Cortex of kidney (tissue), 1 donor: ENCODE measurements at places on chromosomes 12 and 14.

DNA sequence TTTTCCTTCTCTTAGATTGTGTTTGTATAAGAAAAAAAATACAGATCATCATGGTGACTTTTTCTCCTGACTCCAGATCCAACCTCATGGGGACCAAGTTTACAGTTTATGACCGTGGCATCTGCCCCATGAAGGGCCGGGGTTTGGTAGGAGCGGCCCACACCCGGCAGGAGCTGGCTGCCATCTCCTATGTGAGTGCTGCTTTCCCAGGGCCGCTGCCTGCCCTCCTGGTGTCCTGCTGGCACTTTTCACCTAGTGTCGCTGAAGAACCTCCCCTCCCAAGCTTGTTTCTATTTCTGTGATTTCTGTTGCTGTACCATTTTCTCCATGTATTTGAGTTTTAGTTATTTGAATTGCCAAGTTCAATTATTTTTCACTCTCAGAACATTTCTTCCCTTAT, 24.8 kb upstream of the TEAD4 start:
- no peak for DNase-seq

DNA sequence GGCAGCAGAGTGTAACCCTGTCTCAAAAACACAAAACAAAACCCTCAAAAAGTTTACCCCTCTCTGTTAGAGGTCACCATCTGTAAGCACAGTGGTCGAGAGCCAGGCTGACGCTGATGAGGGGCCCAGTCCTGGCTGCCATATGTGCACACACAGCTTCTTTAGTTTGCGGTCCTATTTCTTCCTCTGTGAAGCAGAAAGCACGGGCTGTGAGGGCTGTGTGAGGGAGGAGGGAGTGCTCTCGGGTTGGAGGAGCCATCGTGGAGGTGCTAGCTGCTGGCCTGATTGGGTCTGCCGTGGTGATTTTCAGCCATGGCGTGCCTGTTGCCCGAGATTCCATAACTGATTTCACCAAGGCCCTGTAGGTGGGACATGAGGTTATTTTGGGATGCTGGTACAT, 3.5 kb downstream of the ULK1 start:
- DNase-seq, result no peak

GRCh38 chr14:36316131-36316530, 4.3 kb downstream of the MBIP start:
- no peak for DNase-seq

DNA sequence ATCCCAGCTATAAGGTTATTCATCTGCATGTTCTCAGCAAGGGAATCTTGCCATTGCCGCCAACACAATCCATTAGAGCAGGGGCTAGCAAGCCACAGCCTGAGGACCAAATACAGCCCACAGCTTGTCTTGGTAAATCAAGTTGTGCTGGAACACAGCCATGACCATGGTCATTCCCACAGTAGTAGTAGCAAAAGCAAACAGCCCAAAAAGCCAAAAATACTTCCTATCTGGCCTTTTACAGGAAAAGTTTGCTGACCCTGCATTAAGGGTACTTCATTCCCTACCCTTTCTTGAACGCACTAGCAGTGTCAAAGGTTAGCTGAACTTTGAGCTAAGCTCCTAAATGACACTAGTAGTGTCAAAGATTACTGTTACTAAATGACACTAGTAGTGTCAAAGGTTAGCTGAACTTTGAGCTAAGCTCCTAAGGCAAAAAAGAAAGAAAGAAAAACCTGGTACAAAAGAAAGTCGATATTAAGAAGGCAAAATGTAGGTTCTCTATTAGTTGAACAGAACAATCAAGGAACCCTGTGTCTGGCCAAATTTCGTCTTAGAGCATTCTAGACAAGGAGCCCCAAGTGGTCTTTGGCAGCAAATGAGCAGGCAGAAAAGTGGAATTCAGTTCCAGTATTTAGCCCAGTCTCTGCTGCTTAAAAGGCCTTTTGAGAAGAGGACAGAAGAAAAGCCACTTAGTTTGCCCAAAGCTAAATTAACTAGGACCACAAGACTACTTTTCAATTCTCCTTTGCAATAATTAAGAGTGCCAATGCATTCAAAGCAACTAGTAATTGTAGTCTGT, 67.7 kb downstream of the NT5DC3 start:
- no peak for DNase-seq

GRCh38 chr12:97148941-97149559, 242.0 kb downstream of the NEDD1 start:
- DNase-seq, result no peak

- DNase-seq, result no peak
Observed at GRCh38 chr12:29333178-29333577, 47.8 kb downstream of the ERGIC2 start.
